ENCODE measurements at places on chromosomes 11 and 22.

DNA sequence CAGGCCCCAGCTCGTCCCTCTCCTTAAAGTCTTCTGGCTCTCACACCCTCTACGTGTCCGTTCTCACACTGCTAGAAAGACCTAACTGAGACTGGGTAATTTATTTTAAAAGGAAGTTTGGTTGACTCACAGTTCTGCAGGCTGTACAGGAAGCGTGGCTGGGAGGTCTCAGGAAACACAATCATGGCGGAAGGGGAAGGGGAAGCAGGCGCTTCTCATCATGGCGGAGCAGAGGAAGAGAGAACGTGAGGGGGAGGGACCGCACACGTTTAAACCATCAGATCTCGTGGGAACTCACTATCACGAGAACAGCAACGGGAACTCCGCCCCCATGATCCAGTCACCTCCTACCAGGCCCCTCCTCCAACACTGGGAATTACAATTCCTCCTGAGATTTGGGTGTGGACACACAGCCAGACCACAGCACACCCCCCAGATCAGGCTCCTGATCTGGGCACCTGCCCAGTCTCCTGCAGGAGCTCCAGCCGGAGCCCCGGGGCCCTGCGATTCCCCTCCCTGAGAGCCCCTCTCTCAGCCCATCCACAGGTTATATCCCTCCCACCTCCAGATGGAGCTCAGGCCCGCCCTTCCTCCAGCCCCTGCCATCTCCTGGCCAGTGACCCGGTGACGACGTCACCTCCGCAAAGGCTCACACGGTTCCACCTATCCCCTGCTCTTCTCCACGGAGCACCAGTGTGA lies 170.2 kb downstream of the BRD1 start:
- peak; percentile 79 for DNase-seq

GRCh38 chr11:125188021-125188420 lies 23.5 kb downstream of the PKNOX2 start:
- DNase-seq: no peak

DNA sequence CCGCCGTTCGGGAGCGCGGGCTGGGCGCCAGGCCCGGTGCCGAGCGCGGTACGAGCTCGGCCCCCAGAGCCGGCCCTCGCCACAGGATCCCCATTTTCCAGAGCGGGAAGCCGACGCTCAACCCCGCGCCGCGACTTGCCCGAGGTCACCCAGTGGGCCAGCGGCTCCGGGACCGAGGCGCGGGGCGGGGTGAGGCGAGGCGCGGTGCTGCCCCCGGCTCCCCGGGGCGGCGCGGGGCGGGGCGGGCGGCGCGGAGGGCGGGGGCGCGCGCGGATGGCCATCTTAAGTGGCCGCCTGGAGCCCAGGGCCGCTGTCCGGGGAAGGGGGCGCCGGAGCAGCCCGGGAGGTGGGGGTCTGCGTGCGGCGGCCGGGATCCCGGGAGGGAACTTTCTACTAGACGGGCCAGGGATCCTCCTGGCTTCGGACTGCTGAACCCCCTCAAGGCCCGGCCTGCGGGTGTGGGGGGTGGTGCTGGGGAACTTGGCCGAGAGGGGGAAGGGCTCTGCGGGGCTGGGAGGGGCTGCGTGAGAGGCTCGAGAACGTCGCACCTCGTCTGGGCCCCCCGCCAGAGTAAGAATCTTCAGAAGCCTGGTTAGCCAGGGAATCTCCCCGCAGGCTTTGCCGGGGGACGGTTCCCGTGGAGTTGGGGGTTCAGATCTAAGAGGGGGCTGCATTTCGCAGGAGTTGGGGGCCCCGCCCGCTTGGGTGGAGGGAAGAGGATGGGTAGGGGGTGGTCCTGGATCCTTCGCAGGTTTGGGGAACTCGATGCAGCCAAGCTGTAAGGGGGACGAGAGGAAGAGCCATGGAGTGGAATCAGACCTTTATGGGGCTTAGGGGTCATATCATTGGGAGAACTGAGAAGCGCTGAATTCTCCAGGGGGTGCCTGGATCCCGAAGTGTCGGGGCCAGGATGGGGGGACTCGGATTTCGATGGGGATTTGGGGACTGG lies 678 bp upstream of the INPPL1 start:
- DNase-seq: peak; percentile 58

DNA sequence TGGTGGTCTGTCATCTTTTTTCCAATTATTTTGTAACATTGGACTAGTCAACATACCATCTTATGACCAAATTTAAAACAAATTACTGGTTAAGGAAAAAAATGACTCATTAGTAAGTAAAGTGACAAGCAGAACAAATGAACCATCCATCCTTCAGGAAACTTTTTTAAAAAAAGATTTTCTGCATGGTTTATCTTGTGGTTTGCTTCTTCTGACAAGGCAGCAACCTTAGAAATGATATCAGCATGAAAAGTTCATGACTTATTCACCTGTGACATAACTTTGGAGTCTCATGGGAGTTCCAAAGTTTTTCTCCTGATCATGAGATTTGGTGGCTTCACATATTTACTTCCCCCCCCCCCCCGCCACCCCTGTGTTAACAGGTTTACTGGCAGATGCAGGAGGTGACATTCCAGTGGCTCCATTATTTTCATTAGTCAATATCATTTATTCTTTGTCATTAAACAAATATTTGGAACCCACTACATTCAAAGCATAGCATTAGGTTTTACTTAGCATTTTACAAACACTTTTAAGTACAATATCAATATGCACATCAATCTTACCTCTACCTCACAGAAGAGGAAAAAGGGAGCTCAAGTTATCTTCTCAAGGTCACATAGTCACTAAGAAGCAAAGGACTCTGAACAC lies 40.7 kb downstream of the DCUN1D5 start:
- DNase-seq: no peak

DNA sequence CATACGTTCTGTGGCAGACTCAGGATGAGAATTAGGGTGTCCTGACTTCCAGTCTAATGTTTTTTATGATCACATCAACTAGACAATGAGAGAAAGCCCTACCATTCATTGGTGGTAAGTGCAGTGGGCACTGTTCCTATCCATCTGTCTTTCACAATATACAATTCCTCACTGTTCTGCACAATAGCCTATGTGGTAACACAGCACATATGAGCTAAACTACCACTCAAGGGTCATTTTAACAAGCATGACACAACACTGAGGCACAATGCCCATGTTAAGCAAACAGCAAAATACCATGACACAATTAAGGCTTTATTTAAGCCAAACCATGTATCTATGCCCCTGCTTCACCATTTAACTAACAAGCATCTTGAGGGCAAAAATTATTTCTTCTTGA lies 52.3 kb downstream of the SIK3 start:
- no peak for DNase-seq

DNA sequence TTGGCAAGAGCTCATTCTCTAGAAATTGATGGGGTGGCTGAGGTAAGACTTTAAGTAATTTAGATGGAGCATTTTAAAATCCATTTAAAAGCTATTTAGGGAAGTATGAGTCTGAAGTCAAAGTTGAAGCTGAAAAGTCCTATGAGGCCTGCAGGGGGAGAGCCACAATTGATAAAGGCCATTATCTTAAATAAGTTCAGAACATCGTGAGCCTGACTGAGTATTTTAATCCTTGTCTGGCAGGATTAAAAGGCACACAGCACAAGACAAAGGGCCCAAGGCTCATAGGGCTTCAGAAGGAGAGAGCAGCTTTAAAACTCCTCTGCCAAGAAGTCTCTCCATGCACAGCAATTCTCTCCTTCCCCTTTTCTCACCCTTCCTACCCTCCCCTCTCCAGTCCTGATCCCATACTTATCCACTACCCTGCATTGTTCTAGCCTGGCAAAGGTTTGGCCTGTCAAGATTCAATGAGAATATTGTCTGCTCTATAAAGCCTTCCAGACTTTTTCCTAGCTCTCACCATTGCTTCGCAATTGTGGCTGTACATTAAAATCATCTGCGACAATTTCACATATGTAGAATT lies 1312.9 kb downstream of the FAM181B start:
- DNase-seq: no peak

GRCh38 chr11:106208760-106209159 lies 131.3 kb downstream of the AASDHPPT start:
- no peak for DNase-seq

DNA sequence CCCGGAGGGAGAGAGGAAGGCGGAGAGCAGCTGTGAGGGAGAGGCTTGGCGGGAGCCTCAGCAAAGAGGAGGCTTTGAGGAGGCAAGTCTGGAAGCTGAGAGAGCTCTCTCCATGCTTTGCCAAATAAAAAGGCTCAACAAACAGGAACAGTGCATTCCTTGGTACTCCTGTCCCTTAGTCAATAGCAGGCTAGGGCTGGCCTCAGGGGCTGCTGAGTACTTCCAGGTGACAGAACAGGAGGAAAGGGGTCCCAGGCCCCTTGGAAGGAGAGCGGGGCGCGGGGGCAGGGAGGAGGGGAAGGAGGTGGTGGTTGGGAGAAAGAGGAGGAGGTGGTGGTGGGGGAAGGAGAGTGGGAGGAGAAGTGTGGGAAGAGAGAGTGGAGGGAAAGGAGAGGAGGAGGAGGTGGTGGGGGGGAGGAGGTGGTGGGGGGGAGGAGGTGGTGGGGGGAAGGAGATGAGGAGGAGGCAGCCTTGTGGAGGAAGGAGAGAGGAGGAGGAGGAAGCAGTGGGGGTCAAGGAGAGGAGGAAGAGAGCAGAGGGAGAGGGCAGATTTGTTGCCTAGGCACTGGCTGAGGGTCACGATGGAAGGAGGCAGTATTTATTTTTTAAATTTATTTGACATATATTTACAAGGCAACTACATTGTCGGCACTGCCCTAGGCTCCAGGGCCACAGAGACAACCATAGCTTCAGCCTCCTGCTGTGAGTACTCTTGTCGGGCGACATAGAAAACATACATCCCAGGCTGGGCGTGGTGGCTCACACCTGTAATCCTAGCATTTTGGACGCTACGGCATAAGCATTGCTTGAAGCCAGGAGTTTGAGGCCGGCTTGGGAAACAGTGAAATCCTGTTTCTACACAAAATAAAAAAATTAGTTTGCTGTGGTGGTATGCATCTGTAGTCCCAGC lies 74.2 kb upstream of the ZBED5 start:
- DNase-seq: no peak

GRCh38 chr11:104907521-104908185 lies 9.4 kb upstream of the CASP12 start:
- no peak for DNase-seq

DNA sequence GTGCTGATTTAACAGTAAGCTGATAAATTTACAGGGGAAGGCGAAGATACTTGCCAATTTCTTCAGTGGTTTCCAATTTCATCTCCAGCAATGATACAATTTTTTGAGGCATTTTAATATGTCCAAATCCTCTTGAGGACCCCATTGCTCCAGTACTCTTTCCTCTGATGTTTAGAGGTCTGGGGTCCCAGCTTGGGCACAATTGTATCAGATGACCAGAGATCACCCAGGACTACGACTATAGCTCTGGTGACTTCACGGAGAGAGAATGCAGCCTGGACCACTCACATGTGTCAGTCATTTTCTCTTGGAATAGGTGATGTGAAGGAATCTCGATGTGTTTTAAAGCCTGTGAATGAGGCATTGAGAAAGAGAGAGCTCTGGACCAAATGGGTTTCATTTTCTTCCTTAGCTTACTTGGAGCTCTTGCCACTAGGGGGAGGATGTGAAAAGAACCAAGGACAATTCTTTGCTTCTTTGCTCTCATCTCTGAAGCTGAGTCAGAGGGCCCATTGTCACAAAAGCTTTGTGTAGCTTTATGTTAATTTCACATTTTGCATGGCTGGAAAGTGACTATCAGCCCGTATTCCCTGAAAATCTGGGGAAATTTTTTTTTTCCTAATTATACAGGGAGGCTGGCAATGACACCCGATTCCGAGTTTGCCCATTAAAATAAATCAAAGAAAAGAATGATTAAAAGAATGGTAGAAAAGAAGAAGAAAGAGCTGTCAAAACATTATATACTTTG lies 6.7 kb upstream of the CCDC90B start:
- peak; percentile 25 for DNase-seq

DNA sequence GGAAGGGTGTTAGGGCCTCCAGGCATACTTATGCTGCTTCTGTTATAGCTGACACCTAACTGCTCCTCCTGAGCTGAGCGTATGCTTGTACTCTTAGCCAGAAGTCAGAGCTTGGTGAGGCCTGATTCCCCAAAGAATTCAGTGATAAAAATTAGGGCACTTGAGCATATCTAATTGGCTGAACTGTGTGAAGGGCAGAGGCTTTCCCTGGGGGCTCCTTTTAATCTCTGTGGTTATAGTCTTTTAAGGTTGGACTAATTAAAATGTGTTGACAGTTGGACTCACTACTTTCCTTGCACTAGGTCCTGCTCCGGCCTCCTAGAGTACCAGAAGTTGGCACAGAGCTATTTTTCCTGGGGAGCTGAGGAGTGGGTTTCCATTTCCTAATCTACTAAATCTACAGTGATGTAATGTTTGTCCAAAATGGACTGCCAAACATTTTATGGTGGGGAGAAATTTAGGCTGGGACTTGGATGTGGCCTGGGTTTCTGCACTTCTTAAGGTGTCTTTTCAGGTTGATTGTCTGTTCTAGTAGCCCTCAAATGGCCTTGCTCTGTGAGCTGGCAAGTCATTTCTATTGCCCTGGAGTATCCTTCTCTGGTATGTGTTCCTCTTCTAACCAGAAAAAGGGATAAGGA lies 18.4 kb downstream of the STIM1 start:
- no peak for DNase-seq

GRCh38 chr22:40819599-40820140 lies 524 bp upstream of the SLC25A17 start:
- DNase-seq: no peak

GRCh38 chr11:87141980-87142514 lies 104.3 kb downstream of the TMEM135 start:
- no peak for DNase-seq

DNA sequence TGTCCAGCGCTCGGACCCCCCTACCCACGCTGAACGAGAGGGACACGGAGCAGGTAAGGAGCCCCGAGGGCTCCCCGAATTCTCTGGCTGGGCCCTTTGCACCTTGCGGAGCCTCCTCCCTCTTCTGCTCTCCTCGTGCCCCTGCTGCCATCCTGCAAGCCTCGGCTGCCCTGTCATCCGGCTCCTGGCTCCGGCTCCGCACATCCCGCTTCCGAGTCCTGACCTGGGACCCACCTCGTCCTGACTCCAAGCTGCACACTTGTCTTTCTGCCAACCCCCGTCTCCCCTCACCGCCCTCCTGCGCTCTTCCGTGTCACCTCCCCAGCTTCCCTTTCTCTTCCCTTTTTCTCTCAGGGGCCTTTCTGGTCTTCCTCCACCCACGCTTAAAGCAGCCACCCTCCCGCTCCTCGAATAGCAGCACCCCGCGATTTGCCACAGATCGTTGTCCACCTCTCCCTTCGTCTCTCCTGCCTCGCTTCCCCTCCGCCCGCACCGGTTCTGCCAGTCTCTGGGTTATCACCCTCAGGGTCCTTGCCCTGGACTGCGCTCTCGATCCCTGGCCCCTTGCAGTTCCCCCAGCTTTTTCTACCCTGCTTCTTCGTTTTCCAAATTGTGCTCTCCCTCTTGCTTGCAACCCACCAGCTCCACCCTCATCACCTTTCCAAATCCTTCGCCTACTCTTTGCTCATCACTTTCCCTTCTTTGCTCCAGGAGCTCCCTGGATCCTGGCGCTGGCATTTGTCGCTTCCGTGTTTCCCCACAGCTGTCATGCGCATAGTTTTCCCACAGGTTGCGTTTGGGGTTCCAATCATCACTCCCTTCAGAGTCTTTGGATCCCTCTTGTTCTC lies 822 bp downstream of the MARK2 start:
- peak; percentile 25 for DNase-seq
